Ecto neural progenitor cell (in vitro differentiated cells): ENCODE measurements at places on chromosomes 3 and 15.

GRCh38 chr15:80572337-80572736 lies 122.8 kb upstream of the ABHD17C start:
- no peak for DNase-seq

DNA sequence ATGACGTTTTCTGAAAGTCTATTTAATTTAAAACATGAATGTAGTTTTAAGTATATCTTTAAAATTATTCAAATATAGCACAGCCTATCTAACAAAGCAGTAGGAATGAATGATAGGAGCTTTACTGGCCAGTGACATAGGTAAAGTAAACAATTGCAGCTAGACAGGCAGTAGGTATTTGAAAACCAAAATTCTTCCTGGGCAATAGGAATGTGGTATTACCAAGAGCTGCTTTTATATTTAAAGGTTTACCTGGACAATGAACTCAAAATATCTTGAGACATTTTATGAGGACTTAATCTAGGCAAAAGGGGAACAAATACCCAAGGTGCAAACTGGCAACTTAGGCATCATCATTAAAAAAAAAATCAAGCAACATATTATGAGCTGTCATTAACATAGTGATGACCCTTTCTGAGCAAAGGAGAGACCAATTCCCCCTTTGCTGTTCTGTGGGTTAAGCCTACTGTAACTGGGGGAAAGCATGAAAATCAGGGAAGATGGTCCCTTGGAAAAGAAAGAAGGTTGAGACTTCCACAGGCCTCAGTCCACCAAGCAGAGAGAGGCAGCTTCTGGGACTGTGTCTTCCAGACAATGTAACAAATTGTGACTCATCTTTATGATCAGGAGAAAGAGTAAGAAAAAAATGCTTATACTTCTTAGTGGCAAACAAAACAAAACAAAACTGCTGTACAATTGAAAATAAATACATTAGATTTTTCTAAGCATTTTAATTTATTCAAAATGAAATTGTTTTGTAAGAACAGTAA lies 12.9 kb downstream of the ISL2 start:
- no peak for DNase-seq

DNA sequence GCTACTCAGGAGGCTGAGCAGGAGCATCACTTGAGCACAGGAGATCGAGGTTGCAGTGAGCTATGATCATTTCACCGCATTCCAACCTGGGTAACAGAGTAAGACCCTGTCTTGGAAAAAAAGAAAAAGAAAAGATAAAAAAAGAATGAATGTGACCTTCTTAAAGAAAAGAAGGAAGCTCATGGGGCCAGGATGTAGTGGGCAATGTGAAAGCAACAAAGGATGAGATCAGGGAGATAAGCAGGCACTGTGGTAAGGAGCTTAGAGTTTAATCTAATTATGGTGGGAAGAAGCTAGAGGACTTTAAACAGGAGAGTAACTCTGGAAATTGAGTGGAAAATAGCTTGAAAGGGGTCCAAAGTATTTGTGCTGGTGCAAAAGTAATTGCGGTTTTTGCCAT lies 231.6 kb upstream of the UBE2E2 start:
- DNase-seq: no peak

DNA sequence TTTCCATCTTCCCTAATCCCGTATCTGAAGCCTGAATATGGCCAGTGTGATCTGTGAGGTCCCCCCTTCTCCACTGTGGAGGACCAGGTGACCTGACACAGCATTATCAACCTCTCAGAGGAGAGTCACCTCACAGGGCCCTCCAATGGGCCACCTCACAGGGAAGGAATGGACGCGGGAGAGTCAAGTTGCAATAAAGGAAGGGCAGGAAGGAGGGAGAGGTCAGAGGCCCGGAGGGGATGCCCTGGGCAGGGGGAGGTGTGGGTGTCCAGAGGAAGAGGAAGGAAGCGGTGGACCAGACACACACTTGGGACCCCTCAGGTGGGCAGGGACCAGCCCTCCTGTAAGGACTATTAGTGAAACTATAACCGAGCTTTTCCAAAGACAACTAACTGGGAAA lies 14.6 kb upstream of the LRRC15 start:
- no peak for DNase-seq

GRCh38 chr3:74614107-74614967 lies at the start of gene CNTN3:
TSS of gene CNTN3 (minus strand) at chr3:74614659. CDS start at chr3:74521112, 93,547 bp downstream.
- DNase-seq: peak; percentile 79

DNA sequence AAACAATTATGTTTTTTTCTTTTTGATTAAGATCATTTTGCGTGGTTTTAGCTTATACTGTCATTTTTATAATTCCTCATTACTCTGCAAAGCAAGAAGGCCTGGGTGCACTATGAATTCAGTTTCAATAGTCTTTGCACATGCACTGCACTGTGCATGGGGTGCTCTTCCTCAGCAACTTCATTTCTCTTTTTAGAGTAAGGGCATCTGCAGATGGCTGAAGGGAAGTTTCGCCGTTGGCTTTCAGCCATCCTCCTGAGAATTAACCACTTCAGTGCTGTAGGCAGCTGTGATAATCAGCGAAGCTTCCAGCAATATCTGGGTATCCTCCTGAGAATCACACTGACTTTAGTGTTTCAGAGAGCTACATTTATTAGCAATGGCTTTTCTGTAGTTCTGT lies 284.8 kb downstream of the GBE1 start:
- DNase-seq: no peak

DNA sequence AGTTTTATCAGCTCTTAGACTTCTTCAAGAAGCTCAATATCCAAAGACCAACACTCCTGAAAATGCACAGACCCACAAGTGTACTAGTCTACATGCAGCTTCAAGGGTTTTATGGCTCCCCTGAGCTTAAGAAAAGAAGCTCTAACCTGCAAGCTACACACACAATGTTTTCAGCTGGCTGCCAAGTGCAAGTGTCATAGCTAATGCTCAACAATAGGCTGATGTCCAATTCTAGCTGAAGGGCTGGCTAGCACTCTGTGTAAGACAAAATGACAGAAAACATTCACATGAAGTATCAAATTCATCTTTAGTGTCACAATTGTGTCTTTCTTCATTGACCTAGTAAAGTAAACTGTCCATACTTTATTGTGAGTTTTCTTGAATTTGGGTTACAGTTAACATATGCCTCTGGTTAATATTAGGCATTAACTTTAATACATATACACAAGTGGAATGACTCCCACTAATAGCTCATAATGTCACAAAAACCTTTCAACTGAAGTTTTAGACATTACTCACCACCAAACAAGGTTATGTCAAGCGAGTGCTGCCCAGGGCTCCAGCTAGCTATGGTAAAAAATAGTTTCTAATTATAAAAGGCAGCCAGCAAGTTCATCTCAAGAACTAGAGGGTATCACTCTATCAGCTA lies 15.1 kb downstream of the ABI3BP start:
- DNase-seq: no peak

DNA sequence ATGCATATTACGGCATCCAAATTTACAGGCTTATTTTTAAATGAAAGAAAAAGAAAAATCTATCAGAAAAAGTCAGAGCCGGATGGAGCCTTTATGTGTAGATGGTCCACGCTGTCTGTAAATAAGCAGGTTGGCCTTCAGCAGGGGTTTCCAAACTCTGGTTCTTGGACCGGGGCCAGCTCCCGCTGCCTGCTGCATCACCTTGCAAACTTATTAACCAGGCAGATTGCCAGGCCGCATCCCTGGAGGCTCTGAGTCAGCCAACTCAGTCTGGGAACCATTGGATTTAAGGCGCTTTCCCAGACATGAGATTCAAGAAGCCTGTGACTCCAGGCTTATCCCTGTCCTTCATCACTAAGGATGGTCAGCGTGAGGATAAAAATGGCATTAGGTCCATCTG lies 212.4 kb downstream of the OPA1 start:
- no peak for DNase-seq

- DNase-seq: no peak
Measured at GRCh38 chr3:194622621-194623340, 10.4 kb downstream of the TMEM44 start.

DNA sequence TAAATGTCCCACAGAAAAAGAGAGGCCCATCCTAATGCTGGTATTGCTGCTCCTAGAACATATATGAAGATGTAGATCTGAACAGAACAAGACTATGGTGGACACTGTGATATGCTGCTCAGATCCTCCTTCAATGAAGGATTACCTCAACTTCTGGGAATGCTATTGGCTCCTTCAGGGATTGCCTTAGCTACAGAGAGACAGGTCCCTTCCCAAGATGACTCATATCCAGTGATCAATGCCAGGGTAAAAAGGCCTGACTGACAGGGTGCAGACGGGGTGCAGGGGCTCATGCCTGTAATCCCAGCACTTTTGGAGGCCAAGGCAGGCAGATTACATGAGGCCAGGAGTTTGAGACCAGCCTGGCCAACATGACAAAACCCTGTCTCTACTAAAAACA lies 20.5 kb upstream of the STAG1 start:
- DNase-seq: no peak

GRCh38 chr3:107142786-107143575 lies 234.3 kb upstream of the CCDC54 start:
- no peak for DNase-seq

- DNase-seq: no peak
Measured at GRCh38 chr3:160257606-160258005, 32.4 kb downstream of the C3orf80 start.

DNA sequence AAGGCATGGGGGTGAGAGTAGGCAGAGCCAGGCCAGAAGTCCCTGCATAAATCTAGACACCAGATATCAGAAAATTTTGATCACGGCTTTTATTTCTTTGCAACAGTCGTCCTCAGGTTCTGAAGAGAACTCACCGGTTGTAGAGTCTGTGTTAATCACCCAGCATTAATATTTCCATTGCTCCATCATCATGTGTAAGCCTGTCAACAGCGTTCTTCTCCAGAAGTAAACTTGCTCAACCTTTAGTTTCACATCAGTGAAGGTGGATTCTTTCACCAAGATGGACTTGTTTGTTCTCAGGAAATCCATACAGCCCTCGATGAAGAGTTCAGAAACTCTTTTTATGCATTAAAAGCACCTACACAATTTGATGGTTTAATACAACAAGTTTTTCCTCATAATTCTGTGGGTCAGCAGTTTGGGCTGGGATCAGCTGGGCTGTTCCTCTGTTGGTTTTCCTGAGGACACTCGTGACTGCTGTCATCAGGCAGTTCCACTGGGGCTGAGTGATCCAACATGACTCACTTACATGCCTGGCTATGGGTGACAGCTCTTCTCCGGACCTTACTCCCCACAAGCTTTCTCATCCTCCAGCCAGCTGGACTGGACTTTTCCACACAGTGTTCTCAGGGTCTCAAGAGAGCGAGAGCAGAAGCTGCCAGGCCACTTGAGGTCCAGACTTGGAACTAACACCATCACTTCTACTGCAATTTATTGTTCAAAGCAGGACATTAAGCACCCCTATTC lies 303.4 kb downstream of the ZNF621 start:
- no peak for DNase-seq

- DNase-seq: no peak
Measured at GRCh38 chr3:169966951-169967915, 626 bp downstream of the SEC62 start.

DNA sequence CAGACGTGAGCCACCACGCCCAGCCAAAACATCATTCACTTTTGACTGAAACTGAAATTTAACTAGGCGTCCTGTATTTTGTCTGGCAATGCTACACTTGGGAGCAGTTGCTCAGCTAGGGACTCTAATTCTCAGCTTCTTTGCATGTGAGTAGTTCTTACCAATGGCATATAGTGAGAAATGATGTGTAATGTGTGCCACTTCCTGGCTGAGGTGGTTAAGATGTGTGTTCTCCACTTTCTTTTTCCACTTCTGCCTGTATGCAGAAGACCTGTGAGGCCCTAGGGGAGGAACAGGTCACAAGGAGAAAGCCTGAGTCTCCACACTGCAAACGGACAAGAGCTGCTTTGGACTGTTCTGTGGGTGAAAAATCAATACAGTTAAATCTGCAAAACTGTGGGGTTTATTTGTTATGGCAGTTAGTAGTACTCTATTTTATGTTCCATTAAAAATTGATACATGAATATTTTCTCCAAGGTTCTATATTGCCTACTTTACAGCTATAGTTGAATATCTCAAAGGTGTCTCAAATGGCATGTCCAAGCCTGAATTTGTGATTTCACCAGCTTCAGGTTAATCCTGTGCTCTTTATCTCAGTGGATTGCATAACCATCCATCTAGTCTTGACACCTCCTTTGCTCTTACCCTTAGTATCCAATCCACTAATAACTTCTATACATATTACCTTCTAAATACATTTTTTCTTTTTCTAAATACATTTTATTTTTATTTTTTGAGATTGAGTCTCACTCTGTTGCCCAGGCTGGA lies 59.3 kb downstream of the NR1D2 start:
- DNase-seq: no peak

GRCh38 chr15:25884370-25884769 lies 21.2 kb upstream of the ATP10A start:
- no peak for DNase-seq

DNA sequence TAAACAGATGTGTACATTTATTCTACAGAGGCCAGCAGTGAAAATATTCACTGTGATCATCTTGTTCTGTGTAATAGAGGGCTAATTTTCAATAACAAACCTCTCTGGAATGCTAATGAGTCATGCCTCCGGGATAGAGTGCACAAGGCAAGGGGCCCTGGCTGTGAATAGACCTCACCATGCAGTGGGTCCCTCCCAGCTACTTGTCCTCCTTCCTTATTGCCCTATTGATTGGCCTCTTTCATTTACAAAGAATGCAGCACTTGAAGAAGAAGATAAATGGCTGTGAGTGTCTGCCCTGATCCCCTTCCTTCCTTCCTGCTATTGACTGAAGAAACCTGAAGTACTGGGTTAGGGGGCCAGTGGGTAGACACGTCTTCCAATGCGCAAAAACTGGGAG lies 436.3 kb downstream of the WDR72 start:
- DNase-seq: peak; percentile 23

DNA sequence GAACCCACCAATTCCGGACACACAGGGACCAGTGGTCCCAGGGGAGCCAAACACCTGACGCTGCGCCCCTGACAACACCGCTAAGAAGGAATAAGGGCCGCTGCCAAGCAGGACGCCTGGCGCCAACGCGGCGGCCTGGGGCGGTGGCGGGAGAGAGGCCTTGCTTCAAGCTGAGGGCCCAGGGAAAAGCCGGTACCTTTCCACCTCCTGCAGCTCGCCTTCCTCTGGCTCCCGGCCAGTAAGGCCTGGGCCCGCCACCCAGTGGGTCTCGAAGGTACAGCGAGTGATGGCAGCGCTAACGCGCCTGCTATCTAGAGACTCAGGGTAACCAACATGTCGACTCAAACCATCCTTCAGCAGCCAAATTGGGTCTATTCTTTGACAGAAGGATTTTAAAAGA lies 1074.1 kb downstream of the SI start:
- DNase-seq: peak; percentile 74

- DNase-seq: no peak
Measured at GRCh38 chr15:83458381-83458780, 11.2 kb downstream of the SH3GL3 start.

- no peak for DNase-seq
Measured at GRCh38 chr15:57692709-57693108, 13.8 kb upstream of the POLR2M start.
